ENCODE measurements at places on chromosomes 2 and 18.

- no peak for DNase-seq
Measured at GRCh38 chr2:222807431-222807830, 53.4 kb upstream of the ACSL3 start.

DNA sequence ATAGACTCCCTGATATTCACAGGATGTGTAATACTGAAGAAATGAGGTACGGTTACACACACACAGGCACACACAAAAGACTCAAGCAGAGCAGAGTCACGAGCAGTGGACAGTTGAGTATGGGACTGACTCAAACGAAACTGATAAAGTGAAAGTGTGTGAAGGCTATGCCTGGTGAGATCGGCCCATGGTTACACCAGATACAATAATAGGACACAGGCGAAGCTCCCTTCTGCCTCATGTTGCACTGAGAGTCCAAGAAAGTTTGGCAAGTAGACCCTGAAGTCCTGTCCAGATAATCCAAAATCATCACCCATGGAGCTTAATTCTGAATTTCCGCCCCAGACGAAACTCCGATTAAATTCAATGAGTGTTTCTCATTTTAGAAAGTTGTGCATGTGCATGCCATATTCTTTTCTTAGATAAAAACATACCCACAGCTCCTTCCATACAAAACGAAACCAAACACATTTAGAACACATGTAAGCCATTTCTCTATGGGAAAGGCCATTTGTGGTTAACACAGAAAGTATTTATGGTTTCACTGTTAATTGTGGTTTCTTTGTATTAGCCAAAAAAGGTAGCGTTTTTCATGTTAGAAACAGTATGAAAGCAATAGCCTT is 567.6 kb downstream of the PLCL1 start:
- DNase-seq: peak; percentile 43

GRCh38 chr2:238163481-238164198 is 4.9 kb downstream of the ERFE start:
- no peak for DNase-seq

GRCh38 chr2:181041661-181042060 is 61.3 kb downstream of the UBE2E3 start:
- no peak for DNase-seq

GRCh38 chr18:64132871-64133270 is 16.0 kb downstream of the LINC00305 start:
- DNase-seq: no peak

Data from GM13977 (cell line).